ENCODE measurements at places on chromosomes 6 and 20.

- no peak for DNase-seq
Measured at GRCh38 chr20:61722146-61722678, 343.5 kb downstream of the TAF4 start.

DNA sequence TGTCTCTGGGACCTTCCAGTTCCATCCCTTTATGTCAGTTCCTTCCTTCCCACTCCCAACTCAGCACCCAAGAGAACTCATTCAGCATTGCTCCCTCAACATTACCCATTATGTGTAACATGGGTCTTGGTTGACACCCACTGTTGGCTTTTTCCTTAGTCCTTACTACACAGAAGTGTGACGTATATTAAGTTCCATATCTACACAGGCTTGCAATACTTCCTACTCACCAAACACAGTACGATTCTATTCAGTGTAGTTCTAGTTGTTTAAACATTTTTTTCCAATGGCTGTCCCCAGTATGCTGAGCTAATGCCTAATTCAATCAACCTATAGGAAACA, 37.7 kb downstream of the ARHGAP18 start:
- no peak for DNase-seq

DNA sequence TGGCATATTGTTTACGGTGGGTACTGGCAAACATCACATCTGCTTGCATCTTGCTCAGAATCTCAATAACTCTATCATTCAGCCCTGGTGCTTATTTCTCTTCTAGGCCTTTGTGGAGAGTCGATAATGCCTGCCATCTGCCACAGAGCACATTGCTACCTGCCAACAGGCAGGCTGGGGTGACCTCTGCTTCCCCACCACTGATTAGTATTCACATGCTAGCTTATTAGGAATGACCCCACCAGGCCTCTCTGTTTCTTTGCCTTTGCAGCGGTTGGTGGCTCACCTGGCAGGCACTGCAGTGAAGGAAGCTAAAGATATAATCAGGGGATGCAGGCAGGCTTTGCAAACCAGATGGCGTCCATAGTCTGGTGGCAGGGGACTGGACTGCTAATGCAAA, 154.5 kb downstream of the MMS22L start:
- no peak for DNase-seq

GRCh38 chr6:12718015-12718414, 1.4 kb downstream of the PHACTR1 start:
- no peak for DNase-seq

DNA sequence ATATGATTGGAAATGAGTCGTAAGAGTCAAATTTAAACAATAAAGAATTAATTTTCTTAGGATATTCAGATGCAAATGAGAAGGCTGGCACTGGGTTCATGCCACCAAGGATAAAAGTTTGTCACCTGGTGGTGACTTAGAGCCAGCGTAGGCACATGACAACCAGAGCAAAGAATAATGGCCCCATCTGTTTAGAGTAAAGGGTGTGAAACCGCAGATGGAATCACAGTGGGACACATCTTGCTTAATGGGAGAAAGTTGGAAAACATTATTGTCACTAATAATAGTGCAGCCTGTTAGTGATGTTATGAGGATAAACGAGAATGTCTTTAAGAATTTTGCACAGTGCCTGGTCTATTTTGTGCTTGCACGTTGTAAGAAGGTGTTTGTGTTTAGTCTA, 727.8 kb downstream of the QKI start:
- no peak for DNase-seq

- DNase-seq = no peak
Measured at GRCh38 chr6:170174124-170174770, 116.6 kb downstream of the DLL1 start.

DNA sequence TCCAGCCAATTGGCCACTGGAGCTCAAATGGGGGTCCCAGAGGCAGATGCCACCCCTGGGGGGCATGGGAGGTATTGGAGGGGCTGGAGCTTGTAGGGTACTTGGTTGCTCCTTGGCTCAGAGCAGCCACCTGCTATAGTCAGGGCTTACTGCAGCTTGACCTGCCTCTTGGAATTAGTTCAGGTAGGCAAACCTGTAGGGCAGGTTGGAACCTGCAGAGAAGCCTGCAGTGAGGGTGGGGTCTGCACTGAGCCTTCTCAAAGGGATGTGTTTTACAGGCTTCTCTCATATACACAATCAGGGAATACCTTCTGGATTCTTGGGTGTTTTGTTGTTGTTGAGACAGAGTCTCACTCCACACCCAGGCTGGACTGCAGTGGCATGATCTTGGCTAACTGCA, 94.2 kb upstream of the MYL9 start:
- no peak for DNase-seq

- DNase-seq = no peak
Measured at GRCh38 chr6:110664933-110665332, 150.3 kb downstream of the CDK19 start.

GRCh38 chr6:29733057-29733456, 9.8 kb downstream of the HLA-F start:
- no peak for DNase-seq
